ENCODE measurements at places on chromosomes 4 and X. TPM values are rescaled to one million over a fixed set of nuclear protein-coding genes. Genes with fewer than 3 reads are reported as not detected.

- DNase-seq: no peak
These were observed 114.4 kb downstream of the SH3KBP1 start for GRCh38 chrX:19772822-19773628.

DNA sequence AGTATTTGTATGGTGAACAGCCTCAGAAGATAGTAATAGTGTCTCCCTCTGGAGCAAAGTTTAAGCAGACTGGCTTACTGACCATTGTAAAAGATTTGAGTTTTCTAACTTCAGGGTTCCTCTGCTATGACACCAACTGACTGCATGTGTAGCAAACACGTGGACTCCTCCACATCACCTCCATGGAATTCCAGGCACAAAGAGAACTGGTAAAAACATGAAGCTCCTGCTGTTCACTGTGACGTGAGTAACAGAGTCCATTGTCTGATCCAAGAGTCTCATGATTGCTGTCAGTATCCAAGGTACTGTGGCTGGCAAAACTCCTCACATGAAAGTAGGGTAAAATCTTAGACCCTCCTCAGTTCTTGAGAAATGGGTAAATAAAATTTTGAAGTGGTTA, 107.6 kb upstream of the FAM9B start:
- no peak for DNase-seq

DNA sequence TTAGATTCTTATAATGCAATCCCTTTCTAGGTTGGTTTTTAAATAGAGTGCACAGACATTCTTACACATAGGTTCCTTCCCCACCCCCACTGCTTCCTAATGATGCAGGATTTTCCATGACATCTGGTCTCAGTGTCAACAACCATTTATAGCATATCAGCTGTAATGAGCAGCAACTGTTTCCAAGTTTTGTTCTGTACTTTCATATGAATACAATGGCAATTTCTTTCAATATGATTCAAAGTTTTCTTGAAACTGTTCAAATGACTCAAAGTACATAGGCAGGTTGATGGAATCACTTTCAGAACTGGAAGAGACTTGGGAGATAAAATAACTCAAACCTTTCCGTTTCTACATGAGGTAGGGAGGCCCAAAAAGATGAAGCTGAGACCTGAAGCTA, 220.7 kb downstream of the CAMK2D start:
- DNase-seq: no peak

DNA sequence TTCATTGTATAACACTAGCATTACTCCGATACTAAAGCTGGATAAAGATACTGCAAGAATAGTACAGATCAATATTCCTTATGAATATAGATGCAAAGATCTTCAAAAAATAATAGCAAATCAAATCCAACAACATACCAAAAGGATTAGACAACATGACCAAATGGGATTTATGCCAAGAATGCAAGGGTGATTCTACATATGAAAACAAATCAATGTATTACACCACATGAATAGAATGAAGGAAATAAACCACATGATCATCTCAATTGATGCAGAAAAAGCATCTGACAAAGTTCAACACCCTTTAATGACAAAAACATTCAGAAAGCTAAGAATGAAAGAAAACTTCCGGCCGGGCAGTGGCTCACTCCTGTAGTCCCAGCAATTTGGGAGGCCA, 42.8 kb downstream of the CUL4B start:
- DNase-seq: peak; percentile 18

DNA sequence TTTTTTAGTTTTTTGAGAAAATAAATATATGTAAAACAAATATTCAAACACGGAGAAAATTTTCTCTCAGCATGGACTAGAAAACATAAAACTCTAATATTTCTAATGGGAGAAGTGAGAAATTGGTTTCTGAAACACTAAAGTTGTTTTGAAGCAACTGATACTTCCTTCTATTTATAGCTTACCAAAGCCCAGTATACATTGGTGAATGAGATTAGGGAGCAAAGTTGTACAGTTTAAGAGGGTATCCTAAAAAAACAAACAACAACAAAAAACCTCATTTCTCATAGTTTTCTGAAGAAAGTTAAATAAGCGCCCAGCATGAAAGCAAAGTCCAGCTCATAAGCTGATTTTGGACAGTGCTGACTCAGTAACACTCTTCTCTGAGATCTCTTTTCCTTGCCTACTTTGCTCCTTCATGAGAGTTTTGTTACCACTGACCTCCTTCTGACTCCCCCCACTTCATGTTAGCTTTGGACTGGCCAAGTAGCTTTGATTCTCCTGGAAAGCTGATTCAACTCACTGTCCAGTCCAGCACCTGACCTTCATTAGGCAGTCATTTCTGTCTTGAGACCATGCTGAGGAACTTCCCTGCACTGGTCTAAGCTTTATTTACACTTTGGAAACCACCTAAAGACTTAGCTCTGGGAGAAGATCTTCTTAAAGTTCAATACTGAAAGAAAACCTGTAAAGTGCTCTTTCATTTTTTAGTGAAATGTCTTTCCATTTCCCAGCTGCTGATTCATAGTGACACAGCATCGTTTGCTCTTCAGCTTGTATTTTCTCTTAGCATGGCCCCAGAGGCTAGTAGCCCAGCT, 21.8 kb upstream of the P2RY10 start:
- DNase-seq: no peak

DNA sequence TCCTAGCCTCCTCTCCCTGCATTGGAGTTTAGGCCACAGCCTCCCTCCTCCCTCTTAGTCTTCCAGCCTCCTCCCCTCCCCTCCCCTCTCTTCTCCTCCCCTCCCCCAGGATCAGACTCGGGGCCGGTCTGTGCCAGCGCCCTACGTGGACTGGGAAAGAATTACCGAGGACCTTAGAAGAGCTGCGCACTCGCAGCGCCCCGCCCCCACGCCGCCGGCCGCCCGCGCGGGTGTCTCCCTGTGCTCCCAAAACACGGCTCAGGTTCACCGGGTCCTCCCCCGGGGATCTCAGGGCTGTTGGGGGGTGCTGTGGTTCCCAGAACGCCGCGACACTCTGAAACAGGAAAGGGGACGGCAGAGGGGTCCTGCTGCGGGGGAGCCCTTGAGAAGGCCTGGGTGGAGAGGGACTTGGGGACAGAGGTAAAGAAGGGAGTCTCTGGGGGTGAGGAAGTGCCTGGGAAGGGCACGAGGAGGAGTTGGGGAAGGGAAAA, 122.3 kb upstream of the TBL1X start:
- DNase-seq: no peak

DNA sequence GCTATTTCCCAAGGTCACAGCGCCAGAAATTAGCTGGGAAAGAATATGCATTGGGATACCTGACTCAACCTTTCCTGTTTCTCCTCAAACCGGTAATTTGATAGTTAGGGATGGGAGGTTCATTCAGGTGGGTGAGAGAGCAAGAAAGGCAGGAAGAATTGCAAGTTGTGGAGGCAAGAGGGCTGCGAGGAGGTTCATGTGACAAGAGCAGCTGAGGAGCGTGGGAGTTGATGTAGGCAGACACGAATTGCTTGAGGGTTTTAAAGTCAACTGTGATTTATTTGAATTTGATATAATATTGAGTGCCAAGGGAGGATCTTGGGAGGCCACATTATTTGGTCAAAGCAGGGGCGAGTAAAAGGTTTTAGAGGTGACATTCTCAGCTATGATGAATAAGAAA, 329.0 kb downstream of the STIM2 start:
- no peak for DNase-seq

GRCh38 chr4:181619651-181620050, 623.6 kb upstream of the TENM3 start:
- DNase-seq: no peak

- no peak for DNase-seq
These were observed at the start of gene LONRF3 for GRCh38 chrX:118974088-118974907. Gene LONRF3, plus strand, starts transcription at chrX:118974618. Its CDS starts 163 bp downstream, at chrX:118974781.

CCDC149 gene
- total RNA-seq: 4.9 TPM

CXorf51B gene
- total RNA-seq: not detected

PCDH7 gene
- 8.2 TPM for total RNA-seq

MAGED4B gene
- 52.5 TPM for total RNA-seq

All from kidney epithelial cell (primary cell).